ENCODE measurements at places on chromosomes 2 and 18.

DNA sequence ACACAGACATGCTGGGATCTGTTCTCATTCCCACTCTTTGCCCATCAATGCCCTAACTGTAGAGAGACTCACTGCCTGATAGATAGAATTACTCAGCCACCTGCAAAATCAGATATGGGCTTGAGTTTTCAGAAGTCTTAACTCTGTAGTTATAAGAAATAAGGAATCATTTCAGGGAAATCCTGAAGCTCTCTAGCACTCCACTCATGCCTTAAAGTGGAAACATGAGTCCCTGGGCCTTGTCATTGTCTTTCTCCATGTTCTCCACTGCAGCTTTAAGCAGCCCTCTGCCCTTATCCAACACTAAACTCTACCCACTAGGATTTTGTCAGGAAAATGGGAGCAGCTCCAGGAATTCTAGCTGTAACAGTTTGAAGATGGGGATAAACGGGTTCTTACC, 192.5 kb downstream of the SNTG2 start:
- DNase-seq, result no peak

DNA sequence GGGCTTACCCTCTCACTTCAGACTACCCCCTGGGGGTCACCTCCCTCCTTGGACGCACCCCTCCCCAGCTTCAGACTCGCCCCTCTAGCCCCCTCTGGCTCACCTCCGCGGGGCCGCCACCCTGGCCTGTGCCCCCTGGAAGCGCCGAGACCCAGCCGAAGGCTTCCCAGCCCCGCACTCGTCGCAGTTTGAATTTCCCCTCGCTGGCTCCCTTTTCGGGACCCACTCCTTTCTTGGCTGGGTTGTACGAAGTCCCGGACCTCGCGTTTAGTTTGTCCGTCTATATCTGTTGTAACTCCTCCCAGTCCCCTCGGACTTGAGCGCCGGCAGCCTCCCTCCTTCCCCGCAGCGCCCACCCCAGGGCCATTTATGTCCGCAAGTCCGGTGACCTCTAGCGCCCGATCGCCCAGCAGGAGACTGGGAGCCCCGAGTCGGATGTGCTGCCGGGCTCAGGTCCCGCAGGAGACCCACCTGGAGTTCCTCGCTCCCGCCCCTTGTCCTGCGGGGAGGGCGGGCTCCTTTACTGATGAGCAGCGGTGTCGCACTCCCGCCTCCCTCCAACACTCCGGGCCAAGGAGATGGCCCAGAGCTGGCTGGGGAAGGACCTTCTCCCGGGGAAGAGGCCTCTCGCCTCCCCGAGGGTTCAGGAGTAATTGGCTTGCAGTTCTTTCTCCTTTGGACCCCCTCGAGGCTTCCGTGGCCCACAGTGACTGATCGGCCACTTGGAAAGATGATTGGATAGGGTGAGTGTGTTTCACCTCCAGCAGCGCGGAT, 692 bp upstream of the RAX start:
- DNase-seq, result no peak

DNA sequence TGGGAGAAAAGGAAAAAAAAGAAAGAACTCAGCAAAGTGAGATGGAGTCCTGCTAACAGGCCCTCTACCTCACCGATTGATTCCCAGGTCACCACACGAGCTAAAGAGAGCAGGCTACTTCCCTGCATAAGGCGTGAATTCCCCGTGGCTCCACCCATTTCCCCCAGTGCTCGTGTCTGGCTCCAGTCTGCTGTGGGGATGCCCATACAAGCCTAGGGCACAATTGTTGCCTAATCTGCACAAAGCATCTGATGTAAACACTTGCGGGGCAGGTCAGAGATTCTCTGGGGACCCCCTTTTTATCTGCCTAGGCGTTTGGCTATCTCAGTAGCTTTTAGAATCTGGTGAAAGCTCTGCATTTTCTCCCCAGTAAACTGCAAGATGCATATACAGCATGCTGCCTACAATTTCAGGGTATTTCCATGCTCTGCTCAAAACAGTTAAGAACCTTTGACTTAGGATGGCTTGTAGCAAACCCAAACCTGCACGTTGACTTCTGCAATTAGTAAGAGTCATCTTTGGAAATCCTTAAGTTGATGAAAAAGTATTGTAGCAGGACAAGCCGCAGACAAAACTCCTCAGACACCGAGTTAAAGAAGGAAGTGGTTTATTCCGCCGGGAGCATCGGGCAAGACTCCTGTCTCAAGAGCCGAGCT, 34.8 kb downstream of the MYO3B start:
- DNase-seq, result no peak

DNA sequence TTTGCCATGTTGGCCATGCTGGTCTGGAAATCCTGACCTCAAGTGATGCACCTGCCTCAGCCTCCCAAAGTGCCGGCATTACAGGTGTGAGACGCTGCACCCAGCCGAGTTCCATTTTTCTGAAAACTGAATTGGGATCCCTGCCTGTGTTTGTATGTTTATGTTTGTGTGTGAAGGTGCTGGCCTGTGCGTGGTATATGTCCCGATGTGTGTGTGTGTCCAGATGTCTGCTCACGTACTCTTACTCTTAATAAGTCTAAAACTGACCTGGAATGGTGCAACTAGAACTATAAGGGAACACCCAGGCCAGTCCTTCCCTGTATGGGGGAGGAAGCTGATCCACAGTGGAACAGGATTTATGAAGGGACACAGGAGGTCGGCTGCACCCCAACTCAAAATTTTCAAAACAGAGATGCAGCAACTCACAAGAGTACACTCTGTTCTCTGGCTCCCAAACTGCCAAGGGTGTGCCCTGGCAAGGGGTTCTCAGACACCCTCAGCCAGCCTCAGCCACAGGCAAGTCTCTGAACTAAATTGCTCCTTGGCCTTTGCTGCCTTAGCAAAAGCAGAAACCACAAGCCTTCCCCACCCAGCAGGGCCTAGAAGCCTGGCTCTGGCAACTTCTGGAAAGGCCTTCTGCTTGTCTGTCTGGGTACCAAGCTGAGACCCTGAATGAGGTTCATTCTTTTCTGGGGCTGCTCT, 36.5 kb downstream of the RHOB start:
- DNase-seq, result no peak

All from fibroblast of upper back skin (primary cell).